CD4-positive, CD25-positive, alpha-beta regulatory T cell (primary cell): ENCODE measurements at places on chromosomes 4 and X. TPM values are rescaled to one million over a fixed set of nuclear protein-coding genes. Genes with fewer than 3 reads are reported as not detected.

Gene AMER1
- 0.02 TPM for polyA plus RNA-seq

DNA sequence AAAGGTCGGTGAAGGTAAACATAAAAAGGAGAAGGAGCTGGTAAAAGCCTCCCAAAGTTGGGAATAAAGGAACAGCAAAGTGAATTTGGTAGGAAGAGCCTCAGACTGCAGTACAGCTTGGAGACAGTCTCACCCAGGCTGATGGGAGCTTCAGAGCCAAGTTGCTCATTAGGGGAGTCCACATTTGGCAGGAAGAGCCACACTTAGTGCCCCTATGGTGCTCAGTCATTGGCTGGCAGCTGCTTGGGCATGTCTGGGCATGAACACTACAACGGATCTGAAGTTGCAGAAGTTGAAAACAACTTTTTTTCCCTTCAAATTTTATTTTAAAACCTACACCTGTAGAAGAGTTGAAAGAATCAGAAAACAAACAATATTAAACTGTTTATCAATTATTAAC lies 2497.3 kb downstream of the ARAP2 start:
- H3K27ac ChIP-seq = no peak overlapping the region
- DNase-seq = no peak
- H3K4me3 ChIP-seq = no peak overlapping the region
- H3K4me1 ChIP-seq = no peaks in the 10 kb centered on the region
- no peaks in the 10 kb centered on the region for H3K27me3 ChIP-seq

DNA sequence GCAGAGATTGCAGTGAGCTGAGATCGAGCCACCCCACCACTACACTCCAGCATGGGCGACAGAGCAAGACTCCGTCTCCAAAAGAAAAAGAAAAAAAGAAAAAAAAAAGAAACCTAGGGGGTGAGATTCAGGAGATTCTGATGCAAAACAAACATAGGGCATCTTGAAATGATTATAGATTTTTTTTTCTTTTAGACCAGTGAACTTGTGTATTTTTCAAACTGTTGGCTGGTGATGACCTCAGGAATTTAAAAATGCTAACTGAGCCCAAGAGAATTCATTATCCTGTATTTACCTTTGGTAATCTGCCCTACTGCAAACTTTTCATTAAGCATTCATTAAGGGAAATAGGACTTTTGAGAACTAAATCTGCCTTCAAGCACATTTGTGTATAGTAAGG lies 20.6 kb downstream of the ATP10D start:
- DNase-seq = no peak
- H3K27ac ChIP-seq = no peak overlapping the region
- no peaks in the 10 kb centered on the region for H3K27me3 ChIP-seq
- no peaks in the 10 kb centered on the region for H3K36me3 ChIP-seq

Gene SPARCL1
- polyA plus RNA-seq = not detected

GRCh38 chrX:39688576-39689375 lies 409.0 kb downstream of the BCOR start:
- peaks cover 2% of the 10 kb centered on the region for H3K27me3 ChIP-seq
- DNase-seq = peak; percentile 29

DNA sequence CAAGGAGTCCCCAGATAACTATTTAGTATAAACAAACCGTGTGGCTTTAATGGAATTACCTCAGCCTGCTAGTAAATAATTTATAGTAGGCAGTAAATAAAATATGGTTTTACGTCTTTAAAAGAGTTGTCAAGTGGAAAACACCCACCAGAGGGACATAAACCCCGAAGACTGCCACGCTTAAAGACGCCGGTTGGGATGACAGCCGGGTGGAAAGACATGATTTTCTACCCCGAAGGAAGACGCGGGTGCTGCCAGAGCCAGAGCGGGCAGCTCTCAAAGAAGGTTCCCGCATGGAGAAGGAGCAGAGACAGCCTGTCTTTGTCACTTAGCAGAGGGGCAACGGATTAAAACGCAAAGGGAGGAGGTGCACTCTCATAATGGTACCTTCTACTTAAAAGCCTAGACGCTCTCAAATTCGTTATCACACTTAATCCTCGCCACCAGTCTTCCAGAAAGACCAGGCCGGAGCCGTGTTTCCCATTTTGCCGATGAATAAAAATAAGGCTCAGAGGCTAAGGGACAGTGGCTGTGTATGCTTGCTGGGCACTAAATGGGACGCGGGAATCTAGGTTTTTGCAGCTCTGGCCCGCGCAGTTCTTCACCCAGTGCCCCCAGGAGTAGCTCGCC lies 140.5 kb upstream of the ZIC3 start:
- no peak for DNase-seq
- no peaks in the 10 kb centered on the region for H3K36me3 ChIP-seq
- peaks cover 11% of the 10 kb centered on the region for H3K4me1 ChIP-seq
- peaks cover 16% of the 10 kb centered on the region for H3K27me3 ChIP-seq
- H3K4me3 ChIP-seq = no peak overlapping the region
- no peak overlapping the region for H3K27ac ChIP-seq

GRCh38 chr4:141311246-141312204 lies 90.8 kb downstream of the ZNF330 start:
- no peak overlapping the region for H3K27ac ChIP-seq
- H3K27me3 ChIP-seq = no peaks in the 10 kb centered on the region
- H3K4me1 ChIP-seq = no peaks in the 10 kb centered on the region
- H3K36me3 ChIP-seq = no peaks in the 10 kb centered on the region
- H3K4me3 ChIP-seq = no peak overlapping the region

- no peak overlapping the region for H3K27ac ChIP-seq
- H3K36me3 ChIP-seq = no peaks in the 10 kb centered on the region
- H3K4me3 ChIP-seq = no peak overlapping the region
Measured at GRCh38 chr4:33133723-33134122, 2413.6 kb downstream of the PCDH7 start.
